ENCODE measurements at places on chromosomes 11 and 22. TPM values are rescaled to one million over a fixed set of nuclear protein-coding genes. Genes with fewer than 3 reads are reported as not detected.

The MPZL2 gene
- 69.5 TPM for total RNA-seq

The CDC45 gene
- total RNA-seq: 5.5 TPM

The UBQLNL gene
- total RNA-seq: 0.39 TPM

The CBLIF gene
- total RNA-seq: not detected

The CASP4 gene
- 22.8 TPM for total RNA-seq

The SEC14L6 gene
- not detected for total RNA-seq

The APOL5 gene
- total RNA-seq: not detected
